ENCODE measurements at places on chromosomes 7 and 10. TPM values are rescaled to one million over a fixed set of nuclear protein-coding genes. Genes with fewer than 3 reads are reported as not detected.

Gene NPFFR1
- total RNA-seq = not detected

Gene NPC1L1
- total RNA-seq = under 0.01 TPM

Gene ZNF32
- total RNA-seq = 27.3 TPM

Gene EPHA1
- total RNA-seq = 0.58 TPM

Gene WEE2
- total RNA-seq = not detected

Gene UTF1
- not detected for total RNA-seq

Gene GIMAP2
- 2.5 TPM for total RNA-seq

Gene CUL2
- 25.9 TPM for total RNA-seq

Gene STYXL1
- 40.0 TPM for total RNA-seq

Gene CYP3A4
- total RNA-seq = not detected

Gene MET
- 67.1 TPM for total RNA-seq

Gene SPDYE16
- total RNA-seq = not detected

Gene STEAP1
- total RNA-seq = 32.2 TPM

Gene FANK1
- total RNA-seq = 5.4 TPM

Gene SRRM3
- 0.56 TPM for total RNA-seq

Gene CNPY4
- 39.9 TPM for total RNA-seq

Gene C1GALT1
- total RNA-seq = 58.7 TPM

Gene ZMIZ1
- 12.1 TPM for total RNA-seq

Gene PCGF6
- 14.1 TPM for total RNA-seq

Gene SLC26A3
- total RNA-seq = not detected

Gene HSPA12A
- total RNA-seq = 18.0 TPM

Gene AOAH
- total RNA-seq = not detected

Gene ACSL5
- total RNA-seq = 0.96 TPM

Gene LRRD1
- total RNA-seq = under 0.01 TPM

Gene ATOH7
- 0.28 TPM for total RNA-seq

Gene PRSS2
- total RNA-seq = not detected

Gene SH2D4B
- under 0.01 TPM for total RNA-seq

Gene VGF
- total RNA-seq = under 0.01 TPM

Data from regular cardiac myocyte (primary cell).